ENCODE measurements at places on chromosomes 11 and 22.

GRCh38 chr11:92225568-92226330 lies 1.1 kb downstream of the FAT3 start:
- no peak for DNase-seq

DNA sequence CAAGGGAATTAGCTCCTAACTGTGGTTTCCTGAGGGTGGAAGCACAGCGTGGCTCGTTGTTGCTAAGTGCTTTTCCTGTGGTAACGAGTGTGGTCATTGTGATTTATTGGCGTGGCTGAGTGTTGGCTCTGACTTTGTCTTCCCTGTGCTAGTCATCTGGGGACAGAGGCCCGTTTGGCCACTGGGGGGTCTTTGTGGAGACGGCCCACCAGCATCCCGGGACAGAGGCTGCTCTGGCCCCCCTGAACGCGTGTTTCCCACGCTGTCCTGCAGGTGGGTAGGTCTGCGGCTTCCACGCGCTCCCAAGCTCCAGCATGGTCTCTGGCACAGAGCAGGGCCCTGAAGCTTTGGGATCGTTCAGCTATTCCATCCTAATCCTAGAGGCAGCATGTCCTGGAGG lies 1040.0 kb downstream of the TBC1D22A start:
- DNase-seq: no peak

DNA sequence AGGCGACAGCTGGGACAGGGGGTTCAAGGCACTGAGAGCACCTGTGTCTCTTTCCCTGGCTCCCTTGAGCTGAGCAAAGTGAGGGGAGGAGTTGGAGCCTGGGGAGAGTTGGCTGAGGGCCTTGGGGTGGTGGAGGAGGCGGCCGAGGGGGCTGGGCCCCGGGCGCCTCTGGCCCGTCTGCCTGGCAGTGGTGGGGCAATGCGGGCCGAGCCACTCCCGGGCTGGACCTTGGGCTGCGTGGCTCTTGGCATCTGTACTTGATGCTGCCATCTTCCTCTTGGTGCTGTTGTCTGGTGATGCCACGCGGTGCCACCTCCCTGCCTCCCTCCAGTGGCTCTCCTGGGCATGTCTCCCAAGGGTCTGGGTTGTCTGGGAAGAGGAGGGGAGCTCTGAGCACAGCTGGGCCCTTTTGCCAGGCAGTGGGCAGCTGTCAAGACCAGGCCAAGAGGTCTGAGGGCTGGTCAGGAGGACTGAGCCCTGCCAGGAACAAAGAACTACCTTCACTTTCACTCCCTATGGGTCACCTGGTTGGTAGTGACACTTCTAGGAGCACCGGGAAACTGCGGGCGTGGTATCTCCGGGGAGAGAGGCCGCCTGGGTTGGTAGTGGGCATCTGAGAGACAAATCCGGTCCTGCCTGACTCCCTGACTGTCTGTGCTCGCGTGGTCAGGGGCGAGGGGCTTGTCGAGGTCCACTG lies 1.3 kb downstream of the GRIK4 start:
- DNase-seq: no peak

- no peak for DNase-seq
Measured at GRCh38 chr11:47179655-47179991, 2.9 kb upstream of the ARFGAP2 start.

Measured in activated T-helper 1 cell treated with Interleukin-2 at 50 U/mL for 16 hours (primary cell).